Ovary (tissue), 10 donors: ENCODE measurements at places on chromosomes 1 and 21.

DNA sequence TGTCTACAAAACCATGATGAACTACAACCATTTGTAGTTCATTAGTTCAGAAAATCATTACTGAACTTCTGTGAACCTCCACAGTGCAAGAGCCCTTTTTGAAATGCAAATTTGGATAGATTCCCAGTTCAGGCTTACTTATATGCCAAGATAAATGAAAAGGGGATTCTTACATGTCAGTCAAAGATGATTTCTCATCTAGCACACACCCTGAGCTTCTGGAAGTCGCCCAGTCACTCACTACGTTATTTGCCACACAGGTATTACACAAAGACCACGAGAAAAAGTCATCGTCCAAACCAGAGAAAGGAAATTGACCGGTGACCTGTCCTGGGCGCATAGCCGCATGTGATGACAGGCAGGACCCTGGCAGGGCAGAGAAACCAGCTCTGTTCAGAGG, 41.8 kb downstream of the ETS2 start:
- H3K27ac ChIP-seq, result no peak overlapping the region
- H3K36me3 ChIP-seq, result no peaks in the 10 kb centered on the region
- no peaks in the 10 kb centered on the region for H3K27me3 ChIP-seq

- H3K27ac ChIP-seq, result peak within 1 kb of the TSS; percentile 92
- peak within 1 kb of the TSS; percentile 59 for H3K4me3 ChIP-seq
- H3K36me3 ChIP-seq, result no peaks in the 10 kb centered on the region
- H3K4me1 ChIP-seq, result peaks cover 16% of the 10 kb centered on the region
- no peaks in the 10 kb centered on the region for H3K27me3 ChIP-seq
- DNase-seq, result peak; percentile 73
These were observed at the start of gene ADAMTSL4 for GRCh38 chr1:150548632-150549495. Gene ADAMTSL4, plus strand, starts transcription at chr1:150549408. Its CDS starts 2,881 bp downstream, at chr1:150552289.

- no peak for DNase-seq
- H3K4me1 ChIP-seq, result peaks cover 6% of the 10 kb centered on the region
- no peak overlapping the region for H3K27ac ChIP-seq
- no peaks in the 10 kb centered on the region for H3K36me3 ChIP-seq
These were observed 101.9 kb upstream of the SOD1 start for GRCh38 chr21:31557421-31558188.

DNA sequence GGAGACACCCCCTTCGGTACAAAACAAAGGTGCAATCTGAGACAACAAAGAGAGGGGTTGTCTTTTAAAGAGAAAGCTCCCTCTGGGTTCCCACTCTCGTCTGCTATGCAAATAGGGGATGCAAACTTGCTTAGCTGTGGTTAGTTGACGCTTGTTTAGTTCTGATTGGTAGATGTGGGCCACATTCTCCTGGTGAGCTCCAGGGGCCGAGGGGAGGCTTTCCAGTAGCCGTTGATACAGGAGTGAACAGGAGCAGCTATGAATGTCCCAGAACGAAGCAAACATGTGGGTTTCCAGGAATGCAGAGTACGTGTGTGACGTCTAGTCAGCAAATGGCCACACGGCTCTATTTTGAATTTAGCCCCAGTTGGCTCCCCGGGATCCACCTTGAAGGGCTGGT, 14.7 kb downstream of the TFF2 start:
- no peak for DNase-seq
- no peak overlapping the region for H3K4me3 ChIP-seq
- no peaks in the 10 kb centered on the region for H3K4me1 ChIP-seq
- no peaks in the 10 kb centered on the region for H3K27me3 ChIP-seq

- no peaks in the 10 kb centered on the region for H3K27me3 ChIP-seq
- H3K4me1 ChIP-seq, result peaks cover 2% of the 10 kb centered on the region
- DNase-seq, result no peak
These were observed 56.3 kb downstream of the MAN1C1 start for GRCh38 chr1:25672763-25673409.

DNA sequence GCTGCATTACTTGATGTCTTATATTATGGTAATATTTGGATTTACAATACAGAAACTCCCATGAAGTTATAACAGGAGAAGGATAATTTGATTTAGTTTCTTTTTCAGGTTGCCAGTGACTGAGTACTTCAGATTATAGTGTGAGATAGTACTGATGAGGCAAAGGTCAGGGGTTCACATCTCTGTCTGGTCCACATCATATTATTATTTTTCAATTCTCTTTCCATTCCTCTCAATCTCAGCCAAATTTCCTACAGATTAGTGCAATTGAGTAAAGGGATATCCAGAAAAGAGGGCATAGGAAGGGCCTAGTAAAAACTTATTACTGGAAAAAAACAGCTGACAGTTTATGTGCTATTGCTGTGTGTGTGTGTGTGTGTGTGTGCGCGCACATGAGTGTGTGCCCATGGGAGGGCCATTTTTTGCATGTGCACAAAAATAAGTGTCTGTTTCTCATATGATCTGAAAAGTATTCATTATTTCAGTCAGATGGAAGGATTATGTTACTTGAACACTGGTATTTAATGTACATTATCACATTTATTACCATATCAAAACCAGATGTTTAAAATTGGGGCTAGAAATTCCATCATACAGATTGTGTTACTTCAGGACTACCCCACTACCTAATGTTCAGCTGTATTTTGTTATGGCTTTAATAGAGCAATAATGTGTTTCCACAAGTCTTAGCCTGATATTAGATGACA, 78.3 kb upstream of the KCNK2 start:
- no peak for DNase-seq
- H3K36me3 ChIP-seq, result no peaks in the 10 kb centered on the region
- H3K27me3 ChIP-seq, result no peaks in the 10 kb centered on the region

DNA sequence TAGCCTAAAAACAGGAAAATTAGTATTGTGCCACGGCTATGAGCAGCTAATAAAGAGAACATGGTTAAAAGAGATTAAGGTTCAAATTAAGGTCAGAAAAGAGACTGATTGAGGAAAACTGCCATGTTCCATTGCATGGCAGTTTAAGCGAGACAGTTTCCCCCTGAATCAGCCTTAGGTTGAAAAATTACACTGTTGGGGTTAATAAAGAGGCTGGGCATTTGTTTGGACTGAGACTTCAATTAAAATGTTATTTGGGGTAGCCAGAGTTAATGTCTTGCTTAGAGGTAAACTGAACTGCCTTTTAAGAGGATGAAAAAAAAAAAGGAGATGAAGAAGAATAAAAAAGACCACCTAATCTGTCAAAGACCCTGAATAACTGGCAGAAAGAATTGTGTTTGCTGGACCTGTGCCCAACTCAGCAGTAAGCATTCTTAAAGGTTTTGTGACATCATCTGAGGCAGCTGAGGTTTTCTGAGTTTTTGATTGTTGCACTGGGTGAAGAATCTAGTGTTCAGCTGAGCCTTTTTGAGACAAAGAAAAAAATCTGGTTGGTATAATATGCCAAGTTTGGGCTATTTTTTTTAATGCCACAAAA, 17.7 kb upstream of the PROX1 start:
- no peaks in the 10 kb centered on the region for H3K4me1 ChIP-seq
- no peak overlapping the region for H3K4me3 ChIP-seq
- DNase-seq, result no peak
- H3K36me3 ChIP-seq, result no peaks in the 10 kb centered on the region
- H3K27ac ChIP-seq, result no peak overlapping the region

- H3K36me3 ChIP-seq, result no peaks in the 10 kb centered on the region
- no peaks in the 10 kb centered on the region for H3K27me3 ChIP-seq
- DNase-seq, result no peak
- no peak overlapping the region for H3K4me3 ChIP-seq
- no peak overlapping the region for H3K27ac ChIP-seq
- H3K4me1 ChIP-seq, result no peaks in the 10 kb centered on the region
These were observed 33.9 kb upstream of the SELENON start for GRCh38 chr1:25765923-25766589.

DNA sequence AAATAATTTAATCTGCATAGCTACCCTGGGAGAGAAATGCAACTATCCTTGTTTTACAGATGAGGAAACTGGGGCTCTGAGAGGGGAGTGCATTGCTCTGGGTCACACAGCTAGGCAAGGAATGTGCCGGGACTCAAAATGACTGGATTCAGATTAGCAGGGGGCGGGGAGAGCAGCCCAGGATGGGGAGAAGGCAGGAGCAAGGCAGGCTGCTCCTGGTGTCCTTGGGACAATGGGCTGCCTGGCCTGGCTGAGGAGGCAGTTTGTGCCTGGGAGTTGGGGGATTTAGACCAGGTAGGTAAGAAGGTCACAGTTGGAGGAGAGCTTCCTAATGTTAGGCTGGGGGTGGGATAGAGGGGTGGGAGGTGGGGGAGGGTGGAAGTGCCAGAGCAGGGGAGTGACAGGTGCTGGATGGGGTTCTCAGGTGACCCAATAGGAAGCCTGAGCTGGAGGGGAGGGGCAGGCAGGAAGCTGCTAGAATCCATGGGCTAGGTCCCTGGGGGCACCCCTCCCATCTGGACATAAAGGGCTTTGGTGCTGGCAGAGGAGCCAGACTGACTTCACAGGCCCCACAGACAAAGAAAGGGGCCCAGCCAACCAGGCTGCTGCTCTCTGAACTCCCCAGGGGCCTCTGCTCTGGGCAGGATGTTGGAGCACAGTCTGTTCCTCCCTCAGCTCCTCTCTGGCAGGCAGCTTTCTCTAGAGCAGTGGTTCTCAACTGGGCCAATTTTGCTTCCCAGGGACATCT, 29.0 kb downstream of the TRIM62 start:
- peak overlapping the region; percentile 12 for H3K27ac ChIP-seq
- peaks cover 10% of the 10 kb centered on the region for H3K4me1 ChIP-seq
- peak; percentile 66 for DNase-seq
- no peaks in the 10 kb centered on the region for H3K27me3 ChIP-seq

GRCh38 chr1:187840557-187840956, 1011.8 kb downstream of the PLA2G4A start:
- H3K27ac ChIP-seq, result no peak overlapping the region
- no peaks in the 10 kb centered on the region for H3K4me1 ChIP-seq
- no peaks in the 10 kb centered on the region for H3K27me3 ChIP-seq
- DNase-seq, result no peak
- no peak overlapping the region for H3K4me3 ChIP-seq
- no peaks in the 10 kb centered on the region for H3K36me3 ChIP-seq

- no peak overlapping the region for H3K27ac ChIP-seq
- no peak overlapping the region for H3K4me3 ChIP-seq
- H3K36me3 ChIP-seq, result no peaks in the 10 kb centered on the region
- DNase-seq, result no peak
- H3K4me1 ChIP-seq, result no peaks in the 10 kb centered on the region
- H3K27me3 ChIP-seq, result no peaks in the 10 kb centered on the region
These were observed 71.6 kb upstream of the PDC start for GRCh38 chr1:186532466-186532865.

DNA sequence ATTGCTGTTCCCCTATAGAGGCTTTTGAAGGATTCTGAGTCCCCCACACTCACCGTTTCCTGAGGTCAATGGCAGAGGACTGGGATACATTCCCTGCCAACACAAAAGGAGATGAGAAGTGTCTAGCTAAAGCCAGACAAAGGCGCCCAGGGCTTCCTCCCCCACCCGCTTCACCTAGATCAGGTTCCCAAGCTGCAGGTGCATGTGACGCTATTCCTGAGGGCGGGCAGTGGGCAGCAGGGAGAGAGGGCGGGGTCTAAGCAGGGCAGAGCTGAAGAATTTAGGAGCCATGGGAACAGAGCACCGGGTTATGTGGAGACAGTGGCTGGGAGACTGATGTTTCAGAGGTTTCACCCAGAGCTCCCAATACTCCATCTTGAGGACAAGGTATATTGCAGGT, 6.0 kb upstream of the ARHGEF2 start:
- no peaks in the 10 kb centered on the region for H3K36me3 ChIP-seq
- peaks cover 9% of the 10 kb centered on the region for H3K4me1 ChIP-seq
- no peak for DNase-seq
- H3K27ac ChIP-seq, result no peak overlapping the region
- no peaks in the 10 kb centered on the region for H3K27me3 ChIP-seq
- no peak overlapping the region for H3K4me3 ChIP-seq

DNA sequence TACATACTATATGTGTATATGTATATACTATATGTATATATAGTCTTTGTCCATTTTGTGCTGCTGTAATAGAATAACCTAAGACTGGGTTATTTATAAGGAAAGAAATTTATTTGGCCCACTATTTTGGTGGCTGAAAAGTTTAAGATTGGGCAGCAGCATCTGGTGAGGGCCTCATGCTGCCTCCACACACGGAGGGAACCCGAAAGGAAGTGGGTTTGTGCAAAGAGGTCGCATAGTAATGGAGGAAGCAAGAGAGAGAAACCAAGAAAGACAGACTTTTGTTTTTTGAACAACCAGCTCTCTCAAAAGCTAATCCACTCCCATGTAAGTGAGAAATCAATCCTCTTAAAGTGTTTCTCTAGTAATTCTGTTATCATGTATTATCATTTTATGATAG, 1147.3 kb downstream of the NCAM2 start:
- no peak overlapping the region for H3K27ac ChIP-seq
- no peaks in the 10 kb centered on the region for H3K36me3 ChIP-seq
- DNase-seq, result no peak
- no peaks in the 10 kb centered on the region for H3K4me1 ChIP-seq
- no peak overlapping the region for H3K4me3 ChIP-seq
- H3K27me3 ChIP-seq, result no peaks in the 10 kb centered on the region

DNA sequence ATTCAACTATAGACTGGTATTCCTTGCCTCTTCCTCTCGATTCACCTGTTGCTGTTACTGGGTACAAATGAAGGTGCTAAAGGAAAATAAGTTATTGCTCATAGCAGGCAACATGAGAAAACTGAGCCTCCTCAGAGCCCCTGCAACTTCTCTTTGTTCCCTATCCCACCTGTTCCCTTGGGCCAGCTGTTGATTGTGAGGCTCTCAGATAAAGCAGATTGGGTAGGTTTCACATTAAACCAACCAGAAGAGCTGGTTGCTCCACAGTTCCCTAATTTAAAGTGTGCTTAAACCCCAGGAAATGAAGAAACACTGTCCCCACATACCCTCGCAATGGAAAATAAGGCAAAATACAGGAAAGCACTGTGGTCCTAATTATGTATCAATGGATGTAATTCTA, 4.8 kb downstream of the DEDD start:
- no peaks in the 10 kb centered on the region for H3K36me3 ChIP-seq
- DNase-seq, result no peak
- peaks cover 4% of the 10 kb centered on the region for H3K4me1 ChIP-seq
- H3K27ac ChIP-seq, result no peak overlapping the region
- no peak overlapping the region for H3K4me3 ChIP-seq

- DNase-seq, result no peak
- H3K4me3 ChIP-seq, result no peak overlapping the region
- no peaks in the 10 kb centered on the region for H3K27me3 ChIP-seq
- no peak overlapping the region for H3K27ac ChIP-seq
- no peaks in the 10 kb centered on the region for H3K36me3 ChIP-seq
- H3K4me1 ChIP-seq, result no peaks in the 10 kb centered on the region
These were observed 164.4 kb upstream of the GORAB start for GRCh38 chr1:170367615-170368014.

GRCh38 chr1:207815913-207816291, 64.0 kb downstream of the CD46 start:
- no peak overlapping the region for H3K27ac ChIP-seq
- H3K4me1 ChIP-seq, result peaks cover 51% of the 10 kb centered on the region
- DNase-seq, result no peak
- no peak overlapping the region for H3K4me3 ChIP-seq
- H3K36me3 ChIP-seq, result no peaks in the 10 kb centered on the region

DNA sequence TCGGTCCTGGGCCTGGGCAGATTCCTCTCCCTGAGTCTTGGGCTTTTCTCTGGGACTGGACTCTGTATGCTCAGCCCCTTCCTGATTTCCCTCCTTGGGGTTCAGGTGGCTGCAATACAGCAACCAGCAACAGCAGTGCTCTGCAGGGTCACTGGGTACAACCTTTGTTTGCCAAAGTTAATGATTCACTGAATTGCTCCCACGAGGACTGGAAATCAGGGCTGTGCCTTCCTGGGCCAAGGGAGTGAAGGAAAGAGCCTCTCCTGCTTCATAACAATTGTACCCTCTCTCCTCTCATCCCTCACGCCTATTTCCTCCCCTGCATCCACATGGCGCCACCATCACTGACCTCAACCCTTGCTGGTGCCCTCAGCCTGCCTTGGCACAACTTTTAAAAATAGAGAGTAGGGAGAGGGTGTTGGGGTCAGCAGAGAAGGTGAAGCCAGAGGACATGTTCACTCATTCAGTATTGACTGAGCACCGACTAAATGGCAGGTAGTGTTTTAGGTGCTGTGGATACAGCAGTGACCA, 52.8 kb upstream of the GOLT1A start:
- H3K4me3 ChIP-seq, result no peak overlapping the region
- no peak for DNase-seq
